ENCODE measurements at places on chromosomes 2 and 18.

- no peak for DNase-seq
Observed at GRCh38 chr2:180366481-180366880, 359.4 kb upstream of the CWC22 start.

DNA sequence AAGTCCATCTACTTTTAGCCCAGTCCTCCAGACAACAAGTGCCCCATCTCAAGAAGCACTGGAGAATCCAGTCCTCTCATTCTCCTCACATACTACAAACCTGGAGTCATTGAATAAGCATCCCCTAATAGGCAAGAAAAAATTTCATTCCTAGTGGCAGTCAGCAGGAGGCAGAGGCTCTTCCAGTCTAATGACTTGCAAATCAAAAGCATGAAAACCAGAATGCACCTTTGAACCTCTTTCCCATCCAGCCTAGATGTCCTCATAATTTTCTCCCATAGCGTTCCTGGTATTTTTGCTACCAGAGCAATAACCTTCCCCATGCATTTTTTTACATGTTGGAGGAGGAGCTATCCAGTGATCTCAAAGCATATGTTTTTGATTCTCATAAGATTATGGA is 252.6 kb downstream of the TTC32 start:
- DNase-seq = peak; percentile 32

- DNase-seq = no peak
Observed at GRCh38 chr2:210913461-210913860, 357.1 kb downstream of the CPS1 start.

GRCh38 chr2:83817511-83817910 is 641.6 kb downstream of the SUCLG1 start:
- DNase-seq = no peak

GRCh38 chr2:185583058-185583816 is 155.4 kb upstream of the FSIP2 start:
- peak; percentile 18 for DNase-seq

GRCh38 chr2:220191737-220192136 is 564.3 kb downstream of the SLC4A3 start:
- no peak for DNase-seq

DNA sequence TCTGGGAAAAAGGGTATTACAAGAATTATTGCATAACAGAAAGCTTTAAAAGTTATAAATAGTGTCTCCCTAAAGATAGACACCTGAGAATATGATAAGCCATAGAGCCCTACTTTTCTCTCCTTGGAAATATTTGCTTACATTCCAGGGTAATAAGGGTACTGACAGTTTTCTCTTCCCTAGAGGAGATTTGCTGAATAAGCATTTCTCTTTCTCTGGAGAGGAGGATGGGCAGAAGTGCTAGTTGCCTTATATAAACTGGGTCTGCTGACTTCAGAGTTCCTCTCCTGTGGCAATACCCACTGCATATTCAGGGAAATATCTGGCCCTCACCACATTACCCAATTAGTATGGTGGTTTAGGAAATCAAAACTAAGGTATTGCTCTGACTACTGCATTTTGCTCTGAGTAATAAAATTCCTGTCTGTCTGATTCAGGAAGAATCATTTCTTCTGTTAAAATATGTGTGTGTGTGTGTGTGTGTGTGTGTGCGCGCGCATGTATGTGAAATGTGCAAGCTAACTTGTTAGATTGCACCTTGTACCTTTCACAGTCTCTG is 1391.3 kb downstream of the DSC3 start:
- no peak for DNase-seq

- DNase-seq = no peak
Observed at GRCh38 chr18:50706651-50707050, 113.2 kb downstream of the MRO start.

DNA sequence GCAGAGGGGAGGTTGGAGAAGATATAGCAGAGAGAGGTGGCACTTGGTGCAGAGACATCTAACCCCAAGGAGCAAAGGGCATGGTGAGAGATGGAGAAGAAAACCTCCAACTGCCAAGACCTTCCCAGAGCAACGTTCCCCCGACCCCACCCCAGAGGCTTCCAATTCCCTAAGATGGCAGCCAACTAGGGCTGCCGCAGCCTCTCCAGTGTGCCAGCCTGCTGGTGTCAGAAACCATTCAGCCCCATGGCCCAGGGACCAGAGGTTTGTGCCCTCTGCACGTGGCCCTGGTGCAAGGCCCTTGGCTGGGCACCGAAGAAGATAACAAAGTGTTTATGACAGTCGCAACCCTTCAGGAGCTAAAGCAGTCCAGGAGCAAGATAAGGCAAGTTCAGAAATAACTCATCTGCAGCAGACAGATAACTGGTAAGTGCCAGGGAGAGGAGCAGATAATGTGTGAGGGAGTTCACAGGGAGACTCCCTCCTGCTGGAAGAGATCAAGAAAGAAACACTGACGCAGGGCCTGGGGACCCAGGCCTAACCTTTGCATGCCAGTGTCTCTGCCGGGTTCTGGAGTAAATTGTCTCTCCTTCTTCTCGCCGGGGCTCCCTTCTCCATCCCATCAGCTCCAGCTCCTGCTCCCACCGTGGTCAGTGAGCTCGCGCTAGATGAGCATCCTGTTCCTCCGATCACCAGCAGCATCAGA is 66.1 kb upstream of the ID2 start:
- no peak for DNase-seq

- no peak for DNase-seq
Observed at GRCh38 chr18:31610286-31611205, 18.9 kb downstream of the TTR start.

DNA sequence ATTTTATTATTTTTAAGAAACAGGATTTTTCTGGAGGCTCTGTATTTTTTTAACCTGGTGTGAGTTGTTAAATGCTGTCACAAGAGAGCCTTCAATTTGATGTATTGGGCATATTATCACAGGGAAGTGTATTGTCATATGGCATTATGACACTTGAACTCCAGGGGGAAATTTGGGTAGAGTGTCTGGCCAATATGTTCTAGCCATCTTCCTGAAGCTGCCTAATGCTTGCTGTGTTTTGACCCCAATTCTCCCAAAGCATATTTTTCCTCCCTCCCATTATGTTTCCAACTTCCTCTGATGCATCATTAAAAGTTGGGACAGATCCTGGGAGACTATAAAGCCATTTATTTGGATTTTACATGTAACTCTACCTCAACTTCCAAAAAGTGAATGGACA is 214.1 kb upstream of the SESTD1 start:
- no peak for DNase-seq

DNA sequence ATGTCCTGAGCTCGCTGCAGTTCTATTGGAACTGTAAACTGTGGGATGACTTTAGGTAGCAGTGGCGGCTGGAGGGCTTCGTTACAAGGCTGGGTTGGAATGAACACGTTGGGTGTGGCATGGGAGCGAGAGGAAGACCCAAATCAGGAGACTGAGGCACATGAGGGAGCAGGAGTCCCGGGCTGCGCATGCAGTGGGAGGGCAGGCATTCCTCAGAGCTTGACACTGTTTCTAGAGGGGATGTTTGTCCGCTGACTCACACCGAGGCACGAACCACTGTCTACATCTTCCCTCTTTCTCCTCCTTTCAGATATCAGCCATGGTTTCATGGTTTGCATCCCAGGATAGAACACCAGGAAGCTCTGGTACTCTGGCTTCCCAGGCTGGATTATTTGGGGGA is 40.6 kb upstream of the LAMA1 start:
- DNase-seq = no peak

GRCh38 chr18:78672862-78673446 is 306.7 kb upstream of the SALL3 start:
- DNase-seq = no peak
